ENCODE measurements at places on chromosomes 7 and 10. TPM values are rescaled to one million over a fixed set of nuclear protein-coding genes. Genes with fewer than 3 reads are reported as not detected.

DNA sequence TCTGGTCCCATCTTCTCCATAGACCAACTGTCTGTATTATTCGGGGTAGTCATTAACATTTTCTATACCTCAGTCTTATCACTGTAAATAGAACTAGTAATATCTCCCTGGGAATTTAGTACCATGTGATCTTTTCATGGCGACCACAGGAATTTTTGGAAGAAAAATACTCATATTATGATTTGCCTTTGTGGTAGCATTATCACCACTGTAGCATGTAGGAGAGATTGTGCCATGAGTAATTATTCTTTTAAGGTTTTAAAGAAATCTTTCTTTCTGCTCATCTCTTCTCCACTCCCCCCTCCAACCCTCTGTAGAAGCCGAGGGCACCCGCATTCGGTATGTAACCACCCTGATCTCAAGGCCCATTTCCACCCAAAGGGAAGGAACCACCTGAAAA is 25.0 kb downstream of the ZNF365 start:
- no peak for DNase-seq

- DNase-seq = no peak
Measured at GRCh38 chr10:26220901-26221300, 4.3 kb downstream of the GAD2 start.

DNA sequence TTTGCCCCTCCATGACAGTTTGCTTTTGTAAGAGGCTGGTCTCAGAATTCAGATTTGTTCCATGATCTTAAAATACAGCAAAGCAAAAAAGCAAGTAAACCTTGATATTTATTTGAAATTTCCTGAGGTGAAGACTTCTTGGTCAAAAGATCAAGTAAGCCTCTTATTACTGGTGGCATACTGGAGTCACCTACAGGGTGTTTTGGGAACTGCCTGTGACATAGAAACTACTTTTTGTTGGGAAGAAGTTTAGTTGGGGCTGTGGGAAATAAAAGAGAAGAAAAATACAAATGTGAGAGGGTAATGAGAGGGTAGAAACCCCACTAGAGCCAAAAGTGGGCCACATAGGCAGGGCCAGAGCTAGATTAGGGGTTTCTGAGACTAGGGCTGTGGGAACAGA is 217.9 kb downstream of the OTUD1 start:
- no peak for DNase-seq

HTR7 gene
- total RNA-seq = not detected

- DNase-seq = no peak
Measured at GRCh38 chr10:103232131-103232673, 13.5 kb upstream of the RPEL1 start.

DNA sequence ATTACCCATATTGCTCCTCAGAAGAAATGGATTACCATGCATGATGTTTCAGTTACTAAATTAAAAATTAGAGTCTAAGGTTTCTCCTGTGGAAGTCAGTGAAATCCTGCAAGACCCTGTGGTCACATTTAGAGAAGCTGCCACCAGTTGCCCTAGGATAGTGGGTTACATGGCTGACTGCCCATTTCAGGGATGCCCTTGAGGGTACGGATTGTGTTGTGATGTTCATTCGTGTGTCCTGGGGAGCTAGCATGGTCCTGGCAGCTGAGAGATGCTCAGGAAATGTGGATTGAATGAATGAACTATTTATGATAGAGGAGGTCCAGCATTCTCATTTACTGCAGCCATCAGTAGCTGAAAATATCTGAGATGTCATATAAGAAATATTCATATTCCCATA is 55.1 kb downstream of the TMEM178B start:
- DNase-seq = no peak

PTF1A gene
- not detected for total RNA-seq

GRCh38 chr10:10662716-10663408 is 354.8 kb upstream of the CELF2 start:
- no peak for DNase-seq

- DNase-seq = no peak
Measured at GRCh38 chr7:103613655-103614642, 167.9 kb upstream of the SLC26A5 start.

DNA sequence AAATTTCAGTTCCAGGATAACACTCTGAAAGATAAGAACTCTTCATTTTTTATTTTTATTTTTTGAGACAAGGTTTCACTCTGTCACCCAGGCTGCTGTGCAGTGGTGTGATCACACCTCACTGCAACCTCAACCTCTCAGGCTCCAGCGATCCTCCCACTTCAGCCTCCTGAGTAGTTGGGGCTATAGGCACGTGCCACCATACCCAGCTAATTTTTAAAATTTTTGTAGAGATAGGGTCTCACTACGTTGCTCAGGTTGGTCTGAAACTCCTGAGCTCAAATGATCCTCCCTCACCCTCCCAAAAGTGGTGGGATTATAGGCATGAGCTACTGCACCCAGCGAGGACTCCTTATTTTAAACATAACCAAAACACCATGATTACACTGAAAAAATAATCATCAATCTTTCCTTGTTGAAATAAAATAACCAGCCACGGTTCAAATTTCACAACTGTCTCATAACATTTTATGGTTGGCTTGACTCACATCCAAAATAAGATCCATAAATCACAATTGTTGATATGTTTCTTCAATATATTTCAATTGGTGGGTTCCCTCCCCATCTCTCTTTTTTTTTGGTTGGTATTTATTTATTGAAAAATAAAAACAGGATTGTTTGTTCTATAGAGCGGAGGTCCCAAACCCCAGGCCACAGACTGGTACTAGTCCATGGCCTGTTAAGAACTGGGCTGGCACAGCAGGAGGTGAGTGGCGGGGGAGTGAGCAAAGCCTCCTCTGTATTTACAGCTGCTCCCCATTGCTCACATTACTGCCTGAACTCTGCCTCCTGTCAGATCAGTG is 60.1 kb upstream of the FAM171A1 start:
- no peak for DNase-seq

OR2A14 gene
- not detected for total RNA-seq

DNA sequence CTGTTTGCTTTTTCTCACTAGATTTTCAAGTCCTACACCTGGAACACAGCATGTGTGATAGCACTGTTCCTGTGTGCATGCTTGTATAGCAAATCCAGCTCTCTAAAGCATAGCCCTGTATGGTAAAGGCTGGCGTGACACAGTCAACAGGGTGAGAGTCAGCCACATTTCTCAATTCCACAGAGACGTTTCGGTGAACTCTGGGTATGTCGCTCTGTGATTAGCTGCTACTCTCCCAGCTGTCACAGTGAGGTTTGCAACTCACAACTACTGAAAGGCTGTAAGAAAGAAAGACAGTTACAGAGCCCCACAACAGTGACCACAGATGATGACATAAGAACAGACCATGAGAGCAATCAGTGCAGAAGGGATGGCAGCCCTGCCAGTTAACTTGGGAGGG is 170.6 kb upstream of the IMMP2L start:
- no peak for DNase-seq

- no peak for DNase-seq
Measured at GRCh38 chr7:43124388-43124787, 11.9 kb downstream of the HECW1 start.

DNA sequence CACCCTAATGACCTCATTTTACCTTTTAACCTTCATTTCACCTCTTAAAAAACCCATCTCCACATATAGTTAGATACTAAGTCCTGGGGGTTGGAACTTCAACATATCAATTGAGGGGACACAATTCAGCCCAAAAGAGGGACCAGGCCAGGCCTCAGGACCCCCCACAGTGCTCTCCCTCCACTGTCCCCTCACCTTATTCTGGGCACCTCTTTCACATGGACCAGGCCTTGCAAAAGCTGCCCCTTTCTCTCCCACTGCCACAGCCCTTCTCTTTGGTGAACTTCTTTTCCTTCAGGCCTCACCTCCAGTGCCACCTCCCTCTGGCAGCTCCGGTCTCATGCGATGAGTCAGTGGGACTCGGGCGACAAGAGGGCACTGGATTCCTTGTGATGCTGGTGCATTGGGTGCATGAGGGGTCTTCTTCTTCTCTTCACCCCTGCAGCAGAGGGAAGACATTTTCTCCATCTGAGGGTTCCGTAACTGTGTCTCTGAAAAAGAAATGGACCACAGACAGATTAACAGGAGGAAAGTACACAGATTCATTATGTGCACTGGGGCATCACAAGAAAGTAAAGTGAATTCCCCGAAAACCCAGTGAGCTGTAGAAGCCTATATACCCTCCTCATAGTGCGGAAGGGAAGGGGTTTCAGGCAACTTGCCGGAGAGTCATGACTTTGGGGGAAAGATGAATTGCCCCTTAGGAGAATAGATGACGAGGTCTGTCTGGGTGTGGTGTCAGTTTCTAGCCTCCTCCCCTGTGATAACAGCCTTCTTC is 288.7 kb upstream of the IGFBP3 start:
- no peak for DNase-seq

DGKB gene
- total RNA-seq = not detected

ZNF282 gene
- 18.6 TPM for total RNA-seq

- DNase-seq = no peak
Measured at GRCh38 chr7:156560075-156560474, 80.5 kb upstream of the RNF32 start.

FAM13C gene
- not detected for total RNA-seq

HOGA1 gene
- total RNA-seq = not detected

DNA sequence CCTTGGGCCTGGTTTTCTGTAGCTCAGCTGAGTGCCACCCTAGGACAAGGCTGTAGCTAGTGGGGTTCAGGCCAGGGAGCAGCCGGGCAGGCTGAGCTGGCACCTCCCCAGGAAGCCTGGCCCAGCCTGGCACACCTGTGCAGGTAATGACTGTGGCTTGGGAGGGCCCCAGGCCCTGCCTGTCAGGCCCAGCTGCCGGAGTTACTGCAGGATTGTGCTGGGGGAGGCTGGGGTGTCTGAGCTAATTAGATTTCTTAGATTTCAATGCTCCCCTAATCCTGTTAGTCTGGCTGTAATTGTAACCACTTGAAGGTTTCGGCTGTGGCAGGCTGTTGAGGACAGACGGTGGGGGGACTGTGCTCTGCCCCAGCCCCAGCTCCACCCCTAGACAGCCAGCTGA is 6.0 kb downstream of the ZMIZ1 start:
- DNase-seq = no peak

GLRX3 gene
- 41.4 TPM for total RNA-seq

Data from CD4-positive, CD25-positive, alpha-beta regulatory T cell (primary cell).